T1000 (cell line): ENCODE measurements at places on chromosomes 13 and 19.

- no peak for DNase-seq
Measured at GRCh38 chr13:72839831-72840426, 58.0 kb downstream of the PIBF1 start.

GRCh38 chr19:10964903-10965302, 4.1 kb downstream of the SMARCA4 start:
- DNase-seq = no peak

DNA sequence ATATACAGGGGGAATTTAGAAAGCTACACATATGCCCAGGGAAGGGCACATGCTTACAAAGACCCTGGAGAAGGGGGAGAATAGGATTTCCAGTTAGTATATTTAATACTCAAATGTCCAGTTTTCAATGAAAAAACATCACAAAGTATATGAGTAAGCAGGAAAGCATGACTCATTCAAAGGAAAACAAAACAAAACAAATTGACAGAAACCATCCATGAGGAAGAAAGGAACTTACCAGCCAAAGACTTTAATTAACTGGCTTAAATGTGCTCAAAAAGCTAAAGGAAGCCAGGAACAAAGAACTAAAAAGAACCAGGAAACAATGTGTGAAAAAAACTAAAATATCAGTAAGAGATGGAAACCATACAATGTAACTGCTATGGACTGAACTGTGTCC, 716.2 kb upstream of the ARGLU1 start:
- no peak for DNase-seq

GRCh38 chr13:98530217-98530616, 46.7 kb downstream of the STK24 start:
- DNase-seq = no peak

GRCh38 chr13:23584275-23584674, 14.1 kb downstream of the TNFRSF19 start:
- DNase-seq = no peak

- DNase-seq = no peak
Measured at GRCh38 chr13:71801781-71802180, 65.2 kb downstream of the DACH1 start.

GRCh38 chr13:22161871-22162270, 491.0 kb downstream of the FGF9 start:
- DNase-seq = no peak

GRCh38 chr13:101627556-101627943, 175.1 kb downstream of the ITGBL1 start:
- DNase-seq = no peak

GRCh38 chr19:49342291-49342721, 7.1 kb downstream of the CD37 start:
- no peak for DNase-seq

DNA sequence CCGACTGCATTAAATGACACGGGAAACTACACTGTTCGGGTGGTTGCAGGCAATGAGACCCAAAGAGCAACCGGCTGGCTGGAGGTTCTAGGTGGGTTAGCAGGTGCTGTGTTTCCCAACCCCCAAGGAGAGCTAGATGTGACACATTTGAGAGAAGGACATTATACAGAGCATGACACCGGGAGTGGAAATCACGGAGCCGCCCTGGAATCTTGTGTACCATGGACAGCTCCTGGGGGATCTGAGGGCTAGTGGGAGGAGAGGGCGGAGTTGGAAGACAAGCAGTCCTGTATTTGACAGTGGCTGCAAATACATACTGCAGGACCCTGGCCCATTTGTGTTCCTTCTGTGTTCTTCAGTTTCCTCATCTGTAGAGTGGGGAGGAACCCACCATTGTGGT, 2.3 kb downstream of the CEACAM18 start:
- no peak for DNase-seq

DNA sequence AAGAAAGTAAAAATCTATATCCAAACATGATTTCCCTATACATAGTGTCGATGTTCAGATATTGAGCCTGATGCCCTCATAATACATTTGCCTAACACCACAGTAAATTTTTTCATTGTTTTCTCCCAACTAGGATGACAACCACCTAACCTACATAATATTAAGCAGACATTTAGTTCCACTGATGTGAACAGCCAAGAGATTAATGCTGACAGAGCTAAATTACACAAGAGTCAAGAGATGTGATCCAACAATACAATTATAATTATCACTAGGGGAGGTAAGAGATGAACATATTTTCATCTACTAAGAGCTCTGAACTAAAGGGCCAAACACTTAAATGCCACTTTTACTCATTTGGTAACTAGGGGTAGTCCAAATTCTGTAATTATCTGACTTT, 145.9 kb downstream of the DACH1 start:
- no peak for DNase-seq

DNA sequence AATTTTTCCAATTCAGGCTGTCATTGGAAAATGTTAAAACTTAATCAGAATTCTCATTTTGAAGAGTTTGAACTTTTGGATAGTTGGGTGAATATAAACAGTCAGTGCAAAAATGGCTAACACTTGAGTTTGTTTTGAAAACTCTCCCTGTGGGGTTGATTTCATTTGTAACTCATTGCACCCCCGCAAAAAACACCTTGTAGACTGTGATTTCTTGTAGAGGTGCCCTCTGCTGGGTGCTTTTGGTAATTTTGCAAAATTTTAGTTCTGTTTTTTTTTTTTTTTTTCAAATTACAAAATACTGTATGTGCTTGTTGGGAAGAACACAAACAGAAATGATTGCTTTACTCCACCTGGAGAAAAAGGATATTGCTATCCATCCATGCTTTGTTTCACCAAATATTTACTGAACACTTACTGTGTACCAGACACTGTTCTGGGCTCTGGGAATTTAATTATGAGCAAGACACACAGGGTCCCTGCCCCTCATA, 28.2 kb upstream of the GPI start:
- DNase-seq = no peak

- DNase-seq = no peak
Measured at GRCh38 chr19:34350161-34350561, 14.8 kb upstream of the GPI start.

DNA sequence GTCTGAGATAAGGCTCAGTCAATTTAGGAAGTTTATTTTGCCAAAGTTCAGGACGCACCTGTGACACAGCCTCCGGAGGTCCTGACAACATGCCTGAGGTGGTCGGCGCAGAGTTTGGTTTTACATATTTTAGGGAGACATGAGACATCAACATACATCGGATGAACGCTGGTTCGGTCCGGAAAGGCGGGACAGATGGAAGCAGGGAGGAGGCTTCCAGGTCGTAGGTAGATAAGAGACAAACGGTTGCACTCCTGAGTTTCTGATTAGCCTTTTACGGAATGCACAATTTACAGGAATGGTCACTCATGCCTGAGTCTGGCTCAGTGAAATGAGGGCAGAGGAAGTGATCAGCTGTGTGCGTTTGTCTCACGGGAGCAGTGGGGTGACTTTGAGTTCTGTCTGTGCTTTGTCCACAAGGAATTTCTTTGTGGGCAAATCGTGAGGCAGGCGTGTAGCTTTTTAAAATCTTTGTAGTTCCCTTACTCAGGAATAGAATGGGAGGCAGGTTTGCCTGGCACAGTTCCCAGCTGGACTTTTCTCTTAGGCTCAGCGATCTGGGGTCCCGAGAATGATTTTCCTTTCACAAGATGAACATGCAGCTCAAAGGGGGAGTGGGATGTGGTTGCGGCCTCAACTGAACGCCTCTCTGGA, 36.2 kb downstream of the C13orf46 start:
- DNase-seq = no peak

GRCh38 chr13:83057119-83057518, 825.2 kb downstream of the SLITRK1 start:
- no peak for DNase-seq

GRCh38 chr19:8512115-8512967, 1.6 kb downstream of the ZNF414 start:
- no peak for DNase-seq

DNA sequence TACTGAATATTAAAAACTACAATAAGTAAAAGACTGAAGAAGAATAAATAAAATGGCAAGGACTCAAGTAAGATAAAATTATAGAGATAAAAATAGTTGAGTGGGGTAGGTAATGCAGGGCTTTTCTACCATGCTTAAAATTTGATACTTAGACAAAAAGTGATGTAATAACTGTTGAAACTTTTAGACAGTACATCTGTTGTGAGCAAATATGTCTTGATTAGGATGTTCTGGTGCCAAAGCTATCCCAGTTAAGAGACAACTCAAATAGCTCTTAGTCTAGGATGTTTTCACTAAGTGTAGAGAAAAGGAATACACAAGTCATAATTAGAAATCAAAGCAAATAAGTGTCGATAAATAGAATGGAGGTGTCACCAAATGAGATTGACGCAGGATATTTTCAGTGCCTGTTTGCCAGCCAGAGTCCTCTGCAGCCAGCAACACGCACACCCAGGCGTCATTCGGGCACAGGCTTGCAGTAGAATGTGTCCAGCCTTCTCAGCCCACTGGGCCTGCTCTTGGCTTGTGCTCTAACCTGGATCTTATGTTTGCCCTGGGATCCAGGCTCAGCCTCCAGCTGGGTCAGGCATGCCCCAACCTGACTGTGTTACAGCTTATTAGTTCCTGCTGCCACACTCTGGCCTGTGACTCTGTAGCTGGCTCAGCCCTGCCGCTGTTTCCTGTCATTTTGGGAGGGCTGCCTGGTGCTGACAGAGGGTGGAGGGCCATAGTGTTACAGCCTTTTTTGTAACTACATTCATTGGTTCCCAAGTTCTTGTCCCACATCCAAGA, 766.2 kb downstream of the PCDH17 start:
- DNase-seq = no peak

GRCh38 chr19:44748426-44749254, at the start of gene BCL3:
TSS of gene BCL3 (plus strand) at chr19:44748708. CDS start at chr19:44748791, 83 bp downstream.
- peak; percentile 60 for DNase-seq

DNA sequence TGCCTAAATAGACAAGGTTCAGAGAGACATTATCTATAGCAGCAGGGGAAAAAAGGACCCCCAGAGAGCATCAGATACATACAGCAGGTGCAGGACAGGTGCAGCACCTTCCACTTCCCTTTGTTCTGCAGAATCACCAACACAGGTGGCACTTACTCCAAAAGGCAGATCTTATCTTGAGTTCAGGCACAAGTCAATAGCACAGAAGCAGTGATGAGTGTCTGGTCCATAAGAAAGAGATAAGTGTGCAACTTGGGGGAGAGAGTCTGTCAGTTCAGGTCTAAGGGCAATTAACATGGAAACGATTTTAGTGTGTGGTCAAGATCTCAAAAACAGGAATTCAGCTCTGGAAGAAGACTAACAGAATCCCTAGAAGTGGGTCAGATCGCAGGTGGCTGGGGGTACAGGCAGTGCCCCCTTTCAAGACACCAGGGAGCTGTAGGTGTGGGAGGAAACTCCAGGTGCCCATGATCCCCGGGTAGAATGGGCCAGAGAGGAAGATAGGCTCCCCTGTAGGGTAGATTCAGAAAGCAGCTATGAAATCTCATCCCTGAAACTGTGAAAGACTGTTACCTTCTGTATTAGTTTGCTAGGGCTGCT, 40.6 kb downstream of the TNFSF11 start:
- DNase-seq = no peak

GRCh38 chr19:49685845-49686332, 3.5 kb upstream of the ADM5 start:
- no peak for DNase-seq

DNA sequence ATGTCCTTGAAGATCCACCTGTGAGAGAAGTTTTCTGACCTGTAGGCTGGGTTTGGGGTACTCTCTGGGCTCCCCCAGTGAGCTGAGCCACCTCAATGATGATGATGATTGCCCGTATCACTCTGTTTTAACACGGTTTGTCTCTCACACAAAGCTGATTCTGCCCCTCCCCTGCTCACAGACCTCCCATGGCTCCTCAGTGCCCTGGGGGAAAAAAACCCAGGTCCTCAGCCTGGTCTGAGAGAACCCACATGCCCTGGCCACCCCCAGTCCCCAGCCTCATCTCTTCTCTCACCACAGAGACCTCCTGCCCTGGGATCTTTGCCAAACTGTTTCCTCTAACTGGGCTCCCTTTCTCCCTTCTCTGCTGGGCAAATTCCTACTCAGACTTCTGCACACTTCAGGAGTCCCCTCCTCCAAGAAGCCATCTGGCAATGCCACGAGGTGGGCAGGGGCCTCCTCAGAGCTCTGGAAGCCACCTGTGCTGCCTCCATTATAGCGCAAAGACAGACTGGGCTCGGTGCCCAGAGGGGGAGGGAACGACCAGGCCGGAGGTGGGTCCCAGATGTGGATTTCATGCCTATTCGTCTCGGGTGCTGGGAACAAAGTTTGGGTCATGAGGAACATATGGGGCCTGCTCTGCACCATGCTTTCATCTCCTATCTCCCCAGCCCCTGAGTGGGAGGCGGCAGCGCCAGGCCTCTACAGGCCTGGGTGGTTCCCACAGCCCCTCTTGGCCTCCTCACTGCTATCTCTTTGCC, 8.5 kb upstream of the CA11 start:
- DNase-seq = no peak

GRCh38 chr13:23292586-23292985, 111.8 kb downstream of the SGCG start:
- no peak for DNase-seq

- DNase-seq = no peak
Measured at GRCh38 chr13:109699628-109700071, 86.7 kb downstream of the IRS2 start.

DNA sequence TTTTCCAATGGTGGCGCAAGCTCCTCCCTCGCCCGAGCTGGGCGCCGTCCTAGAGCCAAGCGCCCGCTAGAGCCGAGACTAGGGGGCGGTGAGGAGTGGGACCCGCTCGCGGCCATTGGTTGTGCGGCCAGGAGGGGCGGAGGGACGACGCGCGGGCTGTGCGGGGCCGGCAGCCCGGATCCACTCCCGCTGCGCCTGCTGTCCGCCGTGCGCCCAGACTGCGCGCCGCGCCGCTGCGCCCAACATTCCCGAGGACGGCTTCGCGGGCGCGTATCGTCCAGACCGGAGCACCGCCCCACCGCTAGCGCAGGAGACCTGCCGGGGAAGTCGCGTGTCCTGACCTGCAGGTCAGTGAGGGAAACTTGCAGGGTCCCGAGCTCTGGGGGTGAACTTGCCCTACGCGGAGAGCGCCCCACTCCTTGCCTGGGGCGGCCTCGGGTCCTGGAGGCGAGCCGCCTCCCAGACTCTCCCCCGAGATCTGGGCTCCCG, at the start of gene SERTM1:
TSS of gene SERTM1 (plus strand) at position 183 of the 489 bp plus-strand sequence. CDS start 21,059 bp downstream, outside the sequence.
- DNase-seq = peak; percentile 3
